Right renal cortex interstitium (tissue), 3 donors: ENCODE measurements at places on chromosomes 16 and 17. TPM values are rescaled to one million over a fixed set of nuclear protein-coding genes. Genes with fewer than 3 reads are reported as not detected.

- DNase-seq: no peak
These were observed 214.3 kb upstream of the N4BP1 start for GRCh38 chr16:48824271-48824670.

- DNase-seq: no peak
These were observed 1.3 kb downstream of the SLC2A4 start for GRCh38 chr17:7282752-7283321.

DNA sequence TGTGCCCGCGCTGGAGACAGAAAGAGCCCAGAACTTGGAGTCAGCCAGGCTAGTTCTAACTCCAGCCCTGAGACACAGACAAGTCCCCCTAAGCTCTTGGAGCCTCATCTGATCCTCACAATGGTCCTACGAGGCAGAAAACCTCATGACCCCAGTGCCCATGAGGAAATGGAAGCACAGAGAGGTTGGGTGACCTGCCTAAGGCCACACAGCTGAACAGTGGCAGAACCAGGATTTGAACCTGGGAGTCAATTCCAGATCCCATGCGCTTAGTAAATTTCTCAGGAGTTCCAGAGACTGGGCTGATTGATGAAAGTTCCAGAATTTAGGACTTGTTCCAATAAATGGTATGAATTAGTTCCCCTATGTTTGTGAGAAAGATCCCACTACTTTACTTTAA is 39.0 kb upstream of the LITAF start:
- DNase-seq: no peak

GRCh38 chr16:67720236-67720635 is 1.1 kb upstream of the GFOD2 start:
- DNase-seq: no peak

DNA sequence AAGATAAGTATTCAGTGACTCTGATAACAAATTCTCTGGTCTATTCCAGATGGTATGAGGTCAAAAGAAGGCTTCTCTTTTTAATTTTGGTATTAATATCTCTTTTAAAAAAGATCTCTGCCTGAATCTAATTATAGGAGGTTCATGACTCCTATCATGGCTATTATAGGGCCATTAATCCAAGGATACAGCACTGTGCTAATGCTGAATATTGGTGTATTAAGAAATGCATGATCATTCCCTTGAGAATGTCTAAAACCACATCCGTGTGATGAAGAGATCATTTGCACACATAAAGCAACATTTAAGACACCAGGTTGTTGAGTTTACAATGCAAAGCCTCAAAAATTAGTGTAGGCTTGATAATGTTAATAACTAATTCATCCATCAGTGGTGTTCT is 160.4 kb upstream of the MON1B start:
- DNase-seq: no peak

DNA sequence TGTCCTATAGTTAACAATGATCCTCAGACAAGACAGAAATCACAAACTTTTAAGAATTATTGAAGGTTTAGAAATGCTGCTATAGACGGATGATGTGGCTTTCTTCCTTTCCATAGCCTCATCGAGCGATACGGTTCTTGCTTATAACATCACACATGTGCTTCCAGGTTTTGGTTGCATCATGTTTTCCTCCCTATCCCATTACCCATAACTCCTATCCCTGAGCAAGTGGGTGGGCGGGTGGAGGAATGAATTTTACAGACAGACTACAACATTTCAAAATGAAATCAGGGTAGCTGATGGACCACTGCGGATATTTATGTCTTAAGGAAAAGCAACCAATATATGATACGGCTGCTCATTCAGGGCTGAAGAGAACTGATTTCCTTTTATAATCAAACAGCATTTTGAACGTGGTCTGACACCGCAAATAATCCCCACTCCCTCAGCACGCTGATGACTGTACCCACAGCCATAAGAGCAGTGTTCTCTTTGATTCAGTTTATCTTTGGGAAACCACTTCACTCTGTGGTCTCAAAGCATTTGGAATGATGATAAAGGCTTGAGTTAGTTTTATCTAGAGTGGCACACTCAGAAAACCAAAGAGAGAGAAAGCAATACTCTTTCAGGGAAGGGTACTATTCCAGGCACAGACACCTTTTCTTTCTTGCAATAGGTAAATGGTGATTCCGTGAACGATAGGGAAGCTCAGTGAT is 4.6 kb upstream of the AKTIP start:
- DNase-seq: no peak

DNA sequence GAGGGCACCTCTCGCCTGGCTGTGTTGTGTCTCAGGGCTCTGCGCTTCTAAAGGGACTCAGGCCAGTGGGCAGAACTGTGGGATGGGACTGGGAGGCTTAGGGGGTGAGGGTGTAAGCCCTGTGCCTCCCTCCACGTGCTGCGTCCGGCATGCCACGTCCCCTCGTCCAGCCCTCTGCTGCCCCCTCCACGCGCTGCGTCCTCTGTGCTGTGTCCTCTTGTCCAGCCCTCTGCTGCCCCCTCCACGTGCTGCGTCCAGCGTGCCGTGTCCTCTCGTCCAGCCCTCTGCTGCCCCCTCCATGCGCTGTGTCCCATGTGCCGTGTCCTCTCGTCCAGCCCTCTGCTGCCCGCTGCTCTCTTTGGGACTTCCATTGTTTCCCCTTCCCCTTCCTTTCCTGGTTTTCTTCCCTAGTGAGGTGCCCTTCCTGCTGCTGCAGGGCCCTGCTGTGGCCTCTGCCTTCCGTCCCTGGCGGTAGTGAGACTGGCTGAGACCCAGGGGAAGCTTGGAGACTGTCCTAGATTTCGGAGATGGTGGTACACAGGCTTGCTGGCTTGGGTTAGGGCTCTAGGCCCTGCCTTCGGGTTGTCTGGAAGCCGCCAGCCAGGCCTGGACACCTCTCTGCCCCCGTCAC is 6.4 kb upstream of the ZNF750 start:
- DNase-seq: no peak

DNA sequence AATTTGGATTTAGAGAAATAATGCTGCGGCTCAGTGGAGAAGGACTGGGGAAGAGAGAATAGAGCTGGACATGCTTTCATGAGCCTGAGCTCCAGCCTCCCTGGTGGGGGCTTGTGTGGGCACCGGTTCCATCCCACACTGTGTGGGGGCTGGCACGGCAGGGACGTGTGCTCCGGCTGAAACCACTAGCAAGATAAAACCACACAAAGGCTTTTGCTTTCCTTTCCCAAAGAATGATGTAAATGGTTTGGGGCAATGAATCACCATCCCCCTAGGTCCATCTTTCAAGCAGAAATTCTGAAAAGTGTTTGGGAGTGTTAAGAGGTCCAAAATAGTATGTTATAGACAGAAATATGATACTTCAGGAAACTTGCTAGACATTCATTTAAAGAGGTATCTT is 77.0 kb downstream of the CDH11 start:
- no peak for DNase-seq

DNA sequence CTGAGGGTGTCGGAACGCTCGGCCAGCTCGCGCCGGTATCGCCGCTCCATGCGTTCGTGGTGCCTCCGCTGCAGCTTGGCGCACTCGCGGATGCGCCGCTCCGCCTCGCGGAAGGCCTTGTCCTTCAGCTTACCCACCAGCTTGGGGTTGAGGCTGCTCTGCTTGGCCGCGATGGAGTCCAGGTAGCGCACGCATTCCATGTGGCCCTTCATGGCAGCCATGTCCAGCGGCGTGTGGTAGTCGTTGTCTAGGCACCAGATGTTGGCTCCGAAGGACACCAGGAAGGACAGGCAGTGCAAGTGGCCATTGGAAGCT is 2.8 kb downstream of the USH1G start:
- DNase-seq: no peak

- no peak for DNase-seq
These were observed 11.7 kb downstream of the LDHD start for GRCh38 chr16:75104836-75105235.

DNA sequence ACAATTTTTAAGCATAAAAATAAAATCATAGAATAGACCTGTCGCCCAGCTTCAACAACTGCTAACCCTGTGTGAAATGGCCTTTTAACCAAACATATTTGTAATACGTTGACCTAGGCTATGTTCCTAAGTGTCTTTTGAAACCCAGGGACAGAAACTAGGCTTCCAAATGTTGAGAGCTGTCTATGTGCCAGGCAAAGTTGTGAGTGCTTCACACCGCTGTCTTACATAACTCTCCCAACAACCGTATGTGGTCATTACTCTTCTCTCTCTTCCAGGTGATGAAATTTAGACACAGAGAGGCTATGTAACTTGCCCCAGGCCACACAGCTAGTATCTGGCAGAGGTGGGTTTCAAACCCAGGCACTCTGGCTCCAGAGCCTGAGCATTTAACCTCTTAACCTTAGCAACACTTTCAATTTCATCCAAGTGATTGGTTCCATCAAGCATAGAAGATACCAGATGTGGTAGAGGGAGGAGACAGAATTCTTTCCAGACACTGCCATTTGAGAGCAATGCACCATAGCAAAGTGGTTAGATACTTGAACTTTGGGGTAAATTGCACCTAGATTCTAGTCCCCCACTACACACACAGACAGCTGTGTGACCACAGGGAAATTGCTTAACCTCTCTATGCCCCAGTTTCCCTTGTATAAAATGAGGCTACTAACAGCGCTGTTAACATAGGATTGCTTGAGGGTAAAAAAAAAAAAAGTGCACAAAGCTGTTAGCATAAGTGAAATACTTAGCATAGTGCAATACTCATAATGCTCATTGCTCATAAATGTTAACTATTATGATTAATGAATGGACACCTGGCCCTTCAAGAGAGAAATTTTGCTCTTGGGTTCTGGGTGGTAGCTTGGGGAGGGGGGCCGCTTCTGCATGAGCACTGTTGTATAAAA is 160.6 kb downstream of the IRX3 start:
- no peak for DNase-seq

- DNase-seq: no peak
These were observed 31.2 kb downstream of the TMEM238L start for GRCh38 chr17:10772425-10773380.

DNA sequence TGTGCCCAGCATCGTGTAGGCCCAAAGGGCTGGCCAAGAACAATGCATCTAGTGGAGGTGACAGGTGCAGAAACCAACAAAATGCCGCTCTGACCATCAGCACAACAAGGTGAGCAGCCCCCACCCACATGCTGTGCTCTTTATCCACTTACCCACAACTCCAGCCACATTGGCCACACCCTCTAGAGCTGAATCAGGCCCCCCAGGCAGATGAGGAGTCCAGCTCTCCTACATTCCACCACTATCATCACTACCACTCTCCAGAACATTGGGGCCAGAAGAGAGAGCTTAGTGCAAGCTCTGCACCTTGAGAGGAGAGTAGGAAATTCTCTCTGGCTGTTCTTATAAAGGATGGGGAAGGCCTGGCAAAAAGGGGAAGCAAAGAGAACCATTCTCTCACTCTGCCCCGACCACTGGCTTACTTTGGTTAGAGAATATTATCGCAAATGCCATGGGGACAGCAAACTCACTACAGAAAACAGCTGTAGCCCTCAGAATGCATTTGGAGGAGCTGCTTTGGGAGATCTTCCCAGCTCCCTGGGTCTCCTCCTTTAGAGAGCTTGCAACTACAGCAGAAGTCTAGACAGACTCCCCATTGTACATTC is 75.0 kb downstream of the TMEM132E start:
- DNase-seq: no peak

- DNase-seq: no peak
These were observed 14.0 kb downstream of the UBALD2 start for GRCh38 chr17:76278952-76279741.

DNA sequence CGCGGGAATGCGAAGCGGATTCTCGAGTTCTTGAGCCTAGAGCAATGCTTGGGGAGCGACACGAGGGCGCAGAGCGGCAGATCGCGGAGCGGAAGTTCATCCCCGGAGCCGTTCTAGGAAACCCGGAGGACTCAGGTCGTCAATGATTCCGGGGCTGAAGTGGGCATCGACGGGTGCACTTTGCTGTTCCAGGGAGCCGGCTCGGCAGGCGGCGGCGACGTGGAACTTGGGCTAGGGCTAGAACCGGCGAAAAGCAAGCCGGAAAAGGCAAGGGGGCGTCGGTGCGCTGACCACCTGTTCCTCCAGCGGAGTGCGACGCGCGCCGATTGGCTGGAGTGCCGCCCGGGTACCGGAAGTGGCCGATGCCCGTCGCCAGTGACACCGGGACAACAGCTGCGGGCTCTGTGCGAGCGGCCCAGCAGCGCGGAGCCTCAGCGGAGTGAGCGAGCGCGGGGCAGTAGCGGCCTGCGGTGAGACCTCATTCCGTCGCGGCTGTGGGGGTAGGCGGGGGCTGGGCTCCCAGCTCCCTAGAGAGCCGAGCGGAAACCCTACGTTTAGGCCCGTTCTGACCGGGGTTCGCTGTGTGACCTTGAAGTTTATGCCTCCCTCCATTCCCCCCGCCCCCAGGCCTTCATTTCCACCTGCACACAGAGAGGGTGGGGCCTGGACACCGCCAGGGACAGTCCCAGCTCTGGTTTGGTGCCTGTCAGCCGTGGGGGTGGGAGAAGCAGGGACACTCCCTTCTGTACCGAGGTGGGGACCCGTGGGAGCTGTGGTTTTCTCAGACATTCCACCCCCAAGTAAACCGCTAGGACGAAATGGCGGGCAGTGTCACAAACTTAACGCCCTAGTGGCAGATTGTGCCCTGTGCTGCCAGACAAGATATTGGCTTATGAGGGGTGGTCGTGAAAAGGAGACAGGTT is at the start of gene ZFP3:
TSS of gene ZFP3 (plus strand) at position 362 of the 923 bp plus-strand sequence. CDS start 13,038 bp downstream, outside the sequence.
- DNase-seq: peak; percentile 75

- no peak for DNase-seq
These were observed 37.1 kb upstream of the KCNJ12 start for GRCh38 chr17:21339011-21339410.

- no peak for DNase-seq
These were observed 79.7 kb downstream of the MRTFB start for GRCh38 chr16:14150796-14151195.

GRCh38 chr16:54287131-54288029 is 793 bp upstream of the IRX3 start:
- DNase-seq: no peak

- no peak for DNase-seq
These were observed 415 bp downstream of the ABCA5 start for GRCh38 chr17:69326377-69327059.

DNA sequence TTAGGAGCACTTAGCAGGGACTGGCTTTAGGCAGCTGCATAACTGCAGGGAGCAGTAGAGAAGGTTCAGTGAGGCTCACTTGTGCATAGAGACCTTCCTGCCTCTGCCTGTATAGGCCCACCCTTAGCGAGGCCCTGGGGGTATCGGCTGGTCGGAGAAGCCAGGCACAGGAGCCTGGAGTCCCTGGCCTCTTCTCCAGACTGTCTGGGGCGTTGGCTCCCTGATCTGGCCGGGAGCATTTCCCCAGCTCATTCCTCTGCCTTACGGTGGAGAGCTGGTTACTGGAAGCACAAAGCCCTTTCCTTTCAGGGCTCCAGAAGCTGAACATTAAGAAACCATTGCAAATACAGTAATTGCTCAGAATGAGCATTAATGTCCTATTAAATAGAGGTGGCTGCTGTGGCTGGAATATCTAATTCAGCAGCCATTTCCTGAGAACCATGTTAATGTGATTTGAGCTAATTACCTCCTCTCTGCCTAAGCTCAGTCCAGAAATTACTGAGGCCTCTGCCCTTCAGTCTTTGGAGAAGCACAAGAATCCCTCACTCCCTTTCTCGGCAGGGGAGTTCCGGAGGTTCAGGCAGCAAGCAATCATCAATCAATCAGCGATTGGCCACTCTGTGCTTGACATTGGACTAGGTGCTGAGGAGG is 18.8 kb upstream of the TMEM220 start:
- no peak for DNase-seq

- no peak for DNase-seq
These were observed 2.2 kb downstream of the KRTAP4-12 start for GRCh38 chr17:41121742-41122141.

MAP2K4 gene
- 45.0 TPM for polyA plus RNA-seq

GLIS2 gene
- polyA plus RNA-seq: 30.6 TPM

SULT1A2 gene
- polyA plus RNA-seq: 1.1 TPM

KRTAP9-2 gene
- not detected for polyA plus RNA-seq

CHST4 gene
- 0.25 TPM for polyA plus RNA-seq

PYY gene
- polyA plus RNA-seq: 0.26 TPM

GUCY2D gene
- 0.28 TPM for polyA plus RNA-seq

TBC1D3G gene
- not detected for polyA plus RNA-seq
